Stimulated activated CD4-positive, alpha-beta T cell treated with anti-CD3 and anti-CD28 coated beads, Interleukin-12 subunit alpha, Interleukin-12 subunit beta, amount 100 ng/mL, for 48 hours (primary cell): ENCODE measurements at places on chromosomes 7 and 10.

GRCh38 chr7:83173664-83174063 lies 11.0 kb upstream of the PCLO start:
- no peak for DNase-seq

DNA sequence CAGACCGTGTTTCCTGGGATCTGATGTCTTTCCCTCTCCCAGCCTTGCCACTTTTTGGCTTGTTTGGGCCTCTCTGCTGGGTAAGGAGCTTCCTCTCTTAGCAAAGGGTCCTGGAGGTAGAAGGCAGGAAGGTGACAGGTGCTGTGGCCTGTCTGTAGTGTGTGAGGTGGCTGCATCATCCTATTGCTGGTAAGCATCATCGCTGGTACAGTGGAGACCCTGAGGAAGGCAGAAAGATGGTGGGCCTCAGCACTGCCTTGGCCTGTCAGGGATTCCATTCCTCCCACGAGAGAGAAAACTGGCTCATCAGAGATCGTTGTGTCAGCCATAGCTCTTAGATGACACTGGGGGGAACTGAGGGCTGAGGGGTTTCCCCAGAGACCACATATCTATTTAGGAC lies 46.5 kb downstream of the ZMIZ1 start:
- no peak for DNase-seq

DNA sequence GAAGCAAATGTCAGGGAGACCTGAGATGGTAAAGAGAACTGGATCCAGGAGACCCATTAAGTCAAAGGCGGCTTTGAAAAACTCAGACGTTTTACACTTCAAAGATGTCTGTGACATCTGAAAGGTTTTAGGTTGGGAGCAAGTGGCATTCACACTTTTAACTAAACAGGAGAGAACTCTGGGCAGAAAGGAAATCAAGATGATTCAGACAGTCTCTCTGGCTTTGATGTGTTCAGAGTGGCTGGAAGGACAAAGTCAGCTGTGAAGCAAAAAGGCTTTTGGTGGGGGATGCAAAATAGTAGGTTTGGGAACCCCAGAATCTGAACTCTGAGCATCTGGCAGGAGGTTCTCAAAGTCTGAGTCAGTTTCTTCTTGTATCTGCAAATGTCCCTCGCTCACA lies 66.6 kb downstream of the PRKCQ start:
- DNase-seq = no peak

DNA sequence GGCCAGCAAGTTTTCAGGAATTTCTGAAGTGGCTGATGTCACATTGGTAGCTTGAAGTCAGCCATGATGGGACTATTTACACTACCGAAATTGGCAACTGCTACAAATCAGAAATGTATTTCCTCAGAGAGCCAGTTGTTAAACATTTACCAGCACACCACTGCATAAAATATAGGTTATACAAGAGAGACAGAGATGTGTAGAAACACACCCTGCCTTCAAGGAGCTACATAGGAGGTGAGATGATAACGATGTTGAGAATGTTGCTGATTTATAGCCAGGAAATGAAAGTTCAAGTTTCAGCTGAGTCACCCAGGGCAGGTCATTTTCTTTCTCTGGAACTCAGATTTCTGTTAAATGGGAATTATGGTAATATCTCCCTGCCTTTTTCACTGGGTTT lies 46.0 kb upstream of the TCF7L2 start:
- DNase-seq = no peak

DNA sequence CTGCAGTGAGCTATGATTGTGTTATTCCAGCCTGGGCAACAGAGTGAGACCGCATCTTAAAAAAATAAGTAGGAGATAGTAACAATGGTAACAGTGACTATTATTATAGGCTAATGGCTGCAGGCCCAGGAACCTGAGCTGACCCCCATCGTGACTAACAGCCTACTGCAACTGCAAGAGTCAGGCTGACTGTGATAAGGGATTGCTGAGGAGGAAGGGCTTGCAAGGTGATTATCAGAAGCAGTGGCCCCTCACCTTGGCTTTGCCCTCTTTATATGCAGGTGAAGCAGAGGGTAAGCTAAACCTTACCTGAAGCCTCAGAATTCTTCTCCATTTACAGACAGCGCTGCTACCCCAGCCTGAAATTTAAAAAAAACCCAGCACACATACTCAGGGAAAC lies 83.9 kb upstream of the SDK1 start:
- no peak for DNase-seq

DNA sequence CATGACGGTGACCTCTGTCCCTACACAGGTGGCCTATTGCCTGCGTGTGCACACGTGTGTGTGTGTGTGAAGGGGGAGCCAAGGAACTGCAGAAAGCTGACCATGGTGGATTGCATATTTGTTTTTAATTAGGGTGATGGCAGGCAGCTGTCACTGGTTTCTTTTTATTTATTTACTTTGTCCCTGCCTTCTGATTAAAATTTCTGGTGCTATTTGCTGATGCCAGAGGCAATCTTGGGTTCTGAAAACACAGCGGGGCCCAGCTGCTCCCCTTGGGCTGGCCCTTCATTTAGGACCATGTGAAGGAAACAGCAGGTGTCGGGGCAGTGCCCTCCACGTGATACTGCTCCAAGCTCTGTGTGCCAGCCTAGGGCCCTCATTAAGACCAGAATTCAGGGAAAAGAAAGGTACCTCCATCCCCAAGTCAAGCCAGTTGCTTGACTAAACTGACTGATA lies 71.3 kb upstream of the PODXL start:
- no peak for DNase-seq

GRCh38 chr10:50619882-50620281 lies 3.9 kb downstream of the SGMS1 start:
- no peak for DNase-seq

DNA sequence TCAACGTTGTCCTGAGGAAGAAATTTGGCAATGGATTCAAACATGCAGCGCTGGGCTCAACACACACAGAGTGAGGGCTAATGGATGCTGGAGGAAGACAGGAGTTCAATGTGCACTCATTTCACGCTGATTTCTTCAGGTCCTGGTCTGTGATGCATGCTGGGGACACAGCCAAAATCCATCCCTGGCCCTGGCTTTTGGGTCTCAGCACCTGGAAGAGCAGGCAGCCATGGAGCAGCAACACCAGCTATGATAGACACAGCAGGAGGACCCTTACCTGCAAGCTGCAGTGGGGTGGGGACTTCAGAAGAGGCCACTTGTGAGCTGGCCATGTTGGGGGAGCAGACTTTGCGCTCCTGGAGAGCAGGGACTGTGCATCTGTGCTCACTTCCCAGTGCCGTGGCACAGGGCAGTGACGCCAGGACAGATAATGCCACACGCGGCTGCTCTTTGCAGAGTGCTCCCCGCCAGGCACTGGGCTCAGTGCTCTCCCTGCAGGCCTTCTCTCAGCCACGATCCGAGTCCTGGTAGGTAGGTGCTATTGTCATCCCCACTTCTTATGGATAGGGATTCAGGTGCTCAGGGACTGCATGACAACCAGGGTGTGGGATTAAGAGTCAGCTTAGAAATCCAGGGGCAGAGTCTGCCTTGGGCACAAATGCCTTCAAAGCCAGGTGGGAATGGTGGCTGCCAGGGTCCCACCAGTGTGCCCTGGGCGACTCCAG lies 138.8 kb upstream of the UNC5B start:
- no peak for DNase-seq

GRCh38 chr10:24571870-24572450 lies 151.7 kb downstream of the ARHGAP21 start:
- DNase-seq = no peak

GRCh38 chr10:29112827-29113615 lies 175.8 kb upstream of the LYZL1 start:
- no peak for DNase-seq

DNA sequence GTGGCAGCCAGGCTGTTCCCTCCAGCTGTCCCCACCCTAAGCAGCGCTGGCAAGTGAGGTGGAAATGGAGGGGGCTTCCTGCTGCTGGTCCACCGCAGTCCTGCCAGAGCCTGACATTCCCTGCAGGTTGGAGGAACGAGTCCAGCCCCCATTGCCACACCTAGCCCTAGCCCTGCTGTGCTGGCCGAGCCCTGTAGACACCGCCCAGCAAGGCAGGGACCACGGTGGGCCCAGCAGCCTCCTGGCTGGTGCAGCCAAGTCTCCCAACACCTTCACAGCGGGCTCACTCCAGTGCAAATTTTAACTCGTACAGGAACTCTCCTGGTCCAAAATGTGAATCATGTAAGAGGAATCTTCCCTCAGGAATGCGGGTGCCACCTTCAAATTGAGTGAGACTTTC lies 116.3 kb downstream of the PAXIP1 start:
- DNase-seq = no peak

- no peak for DNase-seq
Measured at GRCh38 chr7:77548206-77548605, 11.1 kb downstream of the PTPN12 start.

DNA sequence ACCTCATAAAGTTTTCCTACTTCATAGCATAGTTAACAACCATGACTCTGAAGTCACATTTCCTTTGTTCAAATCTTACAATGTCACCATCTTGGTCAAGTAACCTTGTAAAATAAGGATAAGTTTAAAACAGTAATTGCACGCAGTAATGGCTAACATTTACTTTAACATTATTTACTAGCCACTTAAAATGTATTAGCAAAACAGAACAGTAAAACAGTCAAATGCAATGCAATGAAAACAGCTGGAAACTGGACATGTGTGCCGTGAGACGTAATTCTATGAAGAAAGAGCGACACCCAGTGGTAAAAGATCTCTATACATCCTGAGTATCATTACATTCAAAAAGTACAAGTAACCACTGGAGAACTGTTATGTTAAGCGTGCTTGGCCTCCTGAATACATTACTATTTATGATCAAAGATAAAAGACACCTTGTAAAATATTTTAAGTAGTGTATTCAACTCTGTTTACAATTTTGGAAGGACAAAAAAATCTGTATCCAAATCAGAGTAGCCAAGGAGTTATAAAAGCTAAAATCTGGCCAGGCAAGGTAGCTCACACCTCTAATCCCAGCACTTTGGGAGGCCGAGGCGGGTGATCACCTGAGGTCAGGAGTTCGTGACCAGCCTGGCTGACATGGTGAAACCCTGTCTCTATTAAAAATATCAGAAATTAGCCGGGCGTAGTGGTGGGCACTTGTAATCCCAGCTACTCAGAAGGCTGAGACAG lies 27.2 kb downstream of the ATE1 start:
- no peak for DNase-seq

GRCh38 chr7:43785420-43785819 lies 26.9 kb downstream of the BLVRA start:
- no peak for DNase-seq

- no peak for DNase-seq
Measured at GRCh38 chr7:141042222-141043193, 27.8 kb upstream of the MRPS33 start.

GRCh38 chr7:150399421-150400007 lies 20.4 kb downstream of the ZNF775 start:
- no peak for DNase-seq

DNA sequence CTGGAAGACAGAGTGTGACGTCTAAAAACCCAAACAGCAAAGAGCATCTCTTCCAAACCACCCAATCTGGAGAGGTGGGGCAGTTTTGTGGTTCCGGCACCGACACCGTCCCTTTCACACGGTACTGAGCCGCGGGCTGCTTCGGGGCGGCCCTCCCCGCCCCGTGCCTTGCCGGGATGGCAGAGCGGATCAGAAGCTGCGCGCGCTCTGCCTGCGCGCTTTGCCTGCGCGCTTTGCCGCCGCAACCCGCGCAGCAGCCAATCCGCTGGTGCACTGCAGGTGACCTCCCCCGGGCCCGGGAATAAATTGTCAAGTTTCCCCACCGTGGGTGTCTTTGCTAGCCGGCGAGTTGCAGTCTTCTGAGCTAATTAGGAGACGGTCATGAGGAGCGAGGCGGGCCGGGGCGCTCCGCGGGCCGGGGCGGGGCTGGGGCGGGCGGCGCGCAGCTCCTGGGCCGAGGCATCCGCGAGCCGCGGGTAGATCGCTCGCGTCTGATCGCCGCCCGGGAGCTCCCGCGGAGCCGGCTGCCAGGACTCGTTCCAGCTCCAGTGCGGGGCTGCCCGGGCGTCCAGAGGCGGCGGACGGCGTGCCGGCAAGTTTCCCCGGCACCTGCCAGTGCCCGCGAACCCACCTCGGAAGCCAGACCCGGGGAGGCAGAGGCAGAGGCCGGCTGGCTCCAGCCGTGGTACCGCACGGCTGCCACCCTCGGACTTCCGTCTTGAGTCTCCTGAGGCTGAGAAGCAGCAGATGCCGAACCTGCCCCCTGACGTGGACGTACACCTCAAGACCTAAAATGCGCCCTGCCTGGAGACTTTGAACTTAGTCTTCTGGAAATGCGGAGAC lies 536.0 kb upstream of the GALNT17 start:
- no peak for DNase-seq

DNA sequence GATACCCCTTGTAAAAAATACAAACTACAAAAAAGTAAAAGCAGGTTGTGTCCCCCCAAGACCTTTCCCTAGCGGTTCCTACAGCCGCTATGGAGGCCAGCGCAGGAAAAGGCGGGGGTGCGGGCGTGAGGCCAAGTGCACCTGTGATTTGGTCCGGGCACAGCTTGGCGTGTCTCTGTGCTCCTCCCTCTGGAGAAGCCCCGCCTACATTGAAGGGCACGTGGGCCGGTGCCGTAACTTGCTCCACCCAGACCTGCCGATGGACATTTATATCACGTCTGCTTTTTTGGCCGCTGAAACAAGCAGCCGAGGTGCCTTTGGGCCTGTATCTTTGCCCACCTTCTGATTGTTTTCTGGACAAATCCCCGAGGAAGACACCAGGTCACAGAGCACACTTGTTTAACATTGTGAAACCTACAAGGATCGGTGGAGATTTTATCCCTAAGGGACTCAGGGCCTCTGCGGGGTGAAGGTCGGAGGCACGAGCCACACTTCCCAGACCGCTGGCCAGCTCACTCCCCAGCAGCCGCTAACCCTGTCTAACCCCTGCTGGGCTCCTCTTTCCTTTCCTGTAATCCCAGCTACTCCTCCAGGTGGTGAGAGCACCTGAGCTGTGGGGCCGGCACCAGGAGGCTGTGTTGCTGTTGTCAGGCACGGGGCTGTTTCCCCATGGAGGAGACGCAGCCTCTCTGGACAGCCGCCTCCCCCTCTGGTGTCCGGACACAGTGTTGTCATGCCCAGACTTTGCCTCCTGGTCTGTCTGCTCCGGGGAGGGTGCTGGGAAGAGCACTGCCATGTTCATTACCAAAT lies 18.8 kb upstream of the INPP5A start:
- DNase-seq = no peak

GRCh38 chr10:89235073-89235798 lies 16.3 kb downstream of the LIPA start:
- no peak for DNase-seq

DNA sequence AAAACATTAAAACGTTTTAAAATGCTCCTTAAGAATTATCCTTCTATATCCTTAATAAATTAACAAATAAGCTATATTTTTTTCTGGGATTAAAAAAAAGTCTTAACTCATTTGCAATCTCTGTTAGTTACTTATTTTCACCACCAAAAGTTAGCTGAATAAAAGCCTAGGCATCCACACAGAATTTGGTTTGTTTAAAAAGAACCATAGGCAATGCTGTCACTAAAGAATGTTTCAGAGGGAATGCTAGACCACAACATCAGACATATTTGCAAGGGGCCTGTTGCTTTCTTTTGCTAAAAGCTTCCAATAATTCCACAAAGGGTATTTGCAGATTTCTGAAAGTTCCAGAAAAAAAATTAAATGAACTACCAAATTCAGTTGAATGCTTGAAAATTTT lies 244.2 kb downstream of the POU6F2 start:
- DNase-seq = no peak

GRCh38 chr7:132980402-132980801 lies 101.5 kb downstream of the CHCHD3 start:
- DNase-seq = no peak
